GM06990 (cell line): ENCODE measurements at places on chromosomes 12 and 14.

DNA sequence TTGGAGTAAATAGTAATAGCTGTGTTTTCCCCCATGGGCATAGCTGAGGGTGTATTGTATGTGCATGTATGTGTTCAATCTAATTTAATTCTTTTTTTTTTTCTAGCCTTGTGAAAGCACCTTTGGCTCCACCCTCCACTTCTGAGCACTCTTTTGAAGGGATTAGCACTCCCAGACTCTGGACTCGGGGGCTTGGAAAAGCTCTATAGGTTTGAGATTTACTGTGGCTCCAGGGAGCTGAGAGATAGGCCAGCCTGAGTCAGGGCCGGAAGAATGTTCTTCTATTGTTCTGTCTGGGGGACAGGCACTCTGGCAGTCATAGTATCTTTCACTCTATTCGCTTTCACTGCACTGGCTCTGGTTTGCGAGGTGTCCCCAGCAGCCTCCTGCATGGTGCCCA, 540.0 kb upstream of the TBX3 start:
- DNase-seq, result no peak

DNA sequence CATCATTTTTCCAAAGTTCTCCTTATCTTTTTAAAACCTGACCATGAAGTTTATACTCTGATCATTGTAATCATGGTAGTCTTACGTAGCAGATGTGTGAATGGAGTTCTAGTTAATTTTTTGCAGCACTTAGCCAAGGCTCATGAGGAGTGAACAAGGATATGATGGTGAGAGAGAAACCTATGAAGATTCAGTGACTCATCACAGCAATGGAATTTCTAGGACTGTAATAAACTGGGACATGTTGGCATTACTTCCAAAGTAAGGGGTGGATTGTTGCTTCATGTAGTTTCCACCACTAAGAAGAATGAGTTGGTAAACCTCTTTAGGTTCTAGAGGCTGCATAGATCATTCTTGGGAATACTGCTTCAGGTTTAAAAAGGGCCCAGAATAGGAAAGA, 102.7 kb downstream of the LRRIQ1 start:
- no peak for DNase-seq

GRCh38 chr14:77085538-77085937, 12.5 kb upstream of the CIPC start:
- no peak for DNase-seq

DNA sequence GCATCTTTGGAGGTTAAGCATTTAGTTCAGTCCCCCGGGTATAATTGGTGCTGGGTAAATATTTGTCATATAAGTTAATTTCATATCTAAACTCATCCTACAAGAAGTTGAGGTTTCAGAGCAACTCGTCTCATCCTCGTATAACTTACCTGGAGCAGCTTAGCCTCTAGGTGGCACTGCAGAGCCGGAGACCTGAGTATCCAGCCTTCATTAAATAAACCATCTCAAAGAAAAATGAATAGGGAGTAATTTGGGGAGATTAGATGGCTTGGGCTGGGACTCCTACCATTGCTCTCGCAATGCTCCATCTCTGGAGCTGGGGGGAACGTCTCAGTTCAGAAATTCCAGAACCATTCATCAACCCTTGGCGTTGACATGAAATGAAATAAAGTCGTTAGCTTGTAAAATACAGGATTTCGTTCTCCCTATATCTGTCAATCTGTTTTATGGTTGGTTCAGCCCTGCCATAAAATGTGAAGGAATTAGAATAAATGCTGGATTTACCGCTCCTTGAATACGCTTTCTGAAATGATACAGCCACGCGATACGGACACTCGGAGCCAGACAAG, 122.9 kb upstream of the TMEM132D start:
- no peak for DNase-seq

- no peak for DNase-seq
Observed at GRCh38 chr14:64706119-64706592, 1.9 kb downstream of the PLEKHG3 start.

DNA sequence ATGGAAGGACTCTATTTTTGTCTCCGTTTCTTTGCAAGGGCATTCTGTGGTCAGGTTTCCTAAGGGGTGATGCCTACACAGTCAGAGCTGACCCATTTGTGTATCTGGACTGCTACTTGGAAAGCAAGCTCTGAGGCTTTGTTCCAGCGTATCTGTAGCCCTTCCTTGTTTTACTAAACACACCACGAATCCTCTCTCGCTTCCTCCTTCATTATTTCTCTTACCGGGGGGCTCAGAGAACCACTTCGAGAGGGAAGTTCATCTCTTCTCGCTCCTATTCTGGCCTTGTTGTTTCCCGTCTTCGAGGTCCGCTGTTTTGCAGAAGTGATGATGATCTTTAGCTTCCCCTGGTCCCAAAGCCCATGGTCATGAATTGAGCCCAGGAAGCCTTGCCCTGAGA, 164.7 kb downstream of the SSPN start:
- DNase-seq, result no peak

- DNase-seq, result no peak
Observed at GRCh38 chr12:115871714-115872113, 405.8 kb downstream of the MED13L start.

DNA sequence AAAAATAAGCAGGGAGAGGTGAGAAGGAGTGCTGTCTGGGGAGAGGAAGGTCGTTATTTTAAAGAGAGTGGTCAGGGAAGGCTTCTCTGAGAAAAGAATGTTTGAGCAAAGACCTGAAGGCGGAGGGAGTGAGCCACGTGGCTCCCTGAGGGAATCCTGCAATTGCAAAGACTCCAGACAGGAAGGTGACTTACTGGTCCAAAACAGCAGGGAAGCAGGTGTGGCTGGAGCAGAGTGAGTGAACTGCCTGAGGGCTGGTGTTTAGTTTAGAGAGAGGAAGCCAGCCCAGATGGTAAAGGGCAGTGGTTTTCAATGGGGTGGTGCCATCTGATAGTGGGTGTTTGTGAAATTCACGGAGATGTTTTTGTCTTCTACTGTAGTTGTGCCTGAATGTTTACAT, 58.8 kb upstream of the LTA4H start:
- no peak for DNase-seq

- DNase-seq, result no peak
Observed at GRCh38 chr12:113850309-113851056, 115.6 kb downstream of the RBM19 start.

- no peak for DNase-seq
Observed at GRCh38 chr12:57099047-57099714, 10.3 kb downstream of the NAB2 start.

GRCh38 chr12:104306943-104307654, 3.6 kb downstream of the EID3 start:
- no peak for DNase-seq

DNA sequence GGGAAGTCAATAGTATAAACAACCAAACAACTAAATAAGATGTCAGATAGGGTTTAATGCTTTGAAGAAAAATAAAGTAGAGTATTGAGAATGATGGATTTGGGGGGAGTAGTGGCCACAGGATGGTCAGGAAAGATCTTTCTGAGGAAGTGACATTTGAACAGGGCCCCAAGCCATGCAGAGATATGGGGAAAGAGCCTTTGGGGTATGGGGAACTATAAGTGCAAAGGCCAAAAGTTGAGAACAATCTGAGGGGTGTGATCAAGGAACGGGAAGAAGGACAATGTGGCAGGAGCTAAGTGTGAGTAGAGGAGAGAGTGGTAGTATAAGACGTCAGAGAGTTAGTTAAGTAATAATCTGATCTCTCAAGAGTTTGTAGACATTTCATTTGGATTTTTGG, 1.3 kb downstream of the MRPS35 start:
- DNase-seq, result no peak

- DNase-seq, result no peak
Observed at GRCh38 chr14:90758959-90759358, 57.3 kb downstream of the TTC7B start.

GRCh38 chr12:18643681-18644080, 94.1 kb downstream of the PLCZ1 start:
- DNase-seq, result no peak

DNA sequence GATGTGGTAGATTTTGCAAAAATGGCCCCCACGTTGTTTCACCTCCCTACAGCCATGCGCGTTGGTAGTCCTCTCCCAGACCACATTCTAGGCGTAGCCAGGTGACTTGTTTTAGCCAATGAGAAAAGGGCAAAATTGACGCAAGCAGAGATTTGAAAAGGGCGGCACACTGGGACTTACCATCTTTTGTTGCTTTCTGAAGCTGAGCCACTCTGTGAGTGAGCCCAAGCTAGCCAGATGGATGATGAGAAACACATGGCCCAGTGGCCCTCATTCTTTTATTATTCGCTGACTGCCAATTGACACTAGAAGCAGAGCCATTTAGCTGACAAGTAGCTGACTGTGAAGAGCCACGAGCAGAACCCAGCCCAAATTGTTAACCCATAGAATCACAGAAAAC, 142.0 kb upstream of the GZMB start:
- no peak for DNase-seq

DNA sequence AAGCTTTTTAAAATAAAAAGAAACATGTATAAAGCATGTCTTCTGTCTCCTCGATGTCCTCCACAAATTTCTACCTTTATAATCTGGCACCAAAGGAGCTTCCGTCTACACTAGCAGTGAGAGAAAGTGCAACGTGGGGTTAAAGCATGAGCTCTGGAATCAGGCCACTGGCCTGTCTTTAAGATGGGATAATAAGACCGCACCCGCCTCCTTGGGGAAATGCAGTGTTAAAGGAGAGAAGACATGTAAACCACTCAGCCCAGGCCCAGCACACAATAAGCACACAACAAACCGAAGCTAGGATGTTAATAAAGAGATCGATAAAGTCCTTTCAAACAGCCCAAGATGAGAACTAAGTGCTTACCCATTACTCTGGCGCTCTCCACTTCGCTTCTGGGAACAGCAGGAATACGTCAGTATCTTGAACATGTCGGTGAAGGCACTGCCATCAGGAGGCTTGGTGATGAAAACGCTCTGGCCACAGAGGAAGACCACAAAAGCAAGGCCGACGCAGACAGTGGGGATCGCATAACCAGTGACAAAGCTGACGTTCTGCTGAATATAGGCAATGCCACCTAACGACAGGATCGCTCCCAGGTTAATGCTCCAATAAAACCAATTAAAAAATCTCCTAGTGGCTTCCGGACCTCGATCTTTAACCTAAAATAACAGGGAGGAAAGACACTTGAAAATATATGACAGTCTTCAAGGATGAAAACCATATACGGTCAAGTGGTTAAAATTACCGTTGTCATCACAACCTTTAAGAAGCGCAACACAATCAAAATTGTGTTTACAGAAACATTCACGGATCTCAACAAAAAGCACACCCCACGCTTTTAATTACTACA, 9.1 kb downstream of the SLC15A4 start:
- DNase-seq, result no peak

- no peak for DNase-seq
Observed at GRCh38 chr14:85960756-85961155, 430.8 kb downstream of the FLRT2 start.

- no peak for DNase-seq
Observed at GRCh38 chr12:13095266-13095995, 8.0 kb downstream of the GSG1 start.

DNA sequence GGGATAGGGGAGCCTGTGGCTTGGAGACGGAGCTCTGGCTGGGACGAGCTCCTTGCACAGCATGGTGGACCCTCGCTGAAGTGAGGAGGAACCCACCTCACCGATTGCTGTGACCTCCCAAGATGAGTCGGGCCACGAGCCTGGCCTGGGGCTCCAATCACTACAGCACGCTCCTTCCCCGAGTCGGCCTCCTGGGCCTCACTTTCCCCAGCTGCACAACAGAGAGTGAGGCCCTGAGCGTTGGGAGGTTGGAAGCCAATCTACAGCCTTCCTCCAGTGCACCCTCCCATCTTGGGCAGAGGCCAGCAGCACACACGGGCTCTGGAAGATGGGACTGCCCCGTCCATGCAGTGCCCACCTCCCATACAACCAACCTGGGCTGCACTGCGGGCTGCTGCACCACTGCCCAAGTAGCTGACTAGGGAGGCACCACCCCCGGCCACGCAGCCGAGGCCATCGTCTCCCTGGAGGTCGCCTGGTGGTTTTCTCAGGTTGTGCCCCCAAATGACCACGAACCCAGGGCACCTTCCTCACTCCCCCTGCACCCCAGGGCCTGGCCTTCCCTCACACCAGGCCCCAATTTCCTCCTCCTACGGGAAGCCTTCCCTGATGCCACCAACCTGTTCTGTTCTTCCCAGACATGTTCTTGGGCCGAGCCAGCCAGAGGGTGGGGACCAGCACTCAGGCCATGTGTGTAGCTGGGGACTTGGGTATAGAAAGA, 152.3 kb upstream of the C14orf180 start:
- no peak for DNase-seq

GRCh38 chr12:45433441-45433868, 217.6 kb downstream of the ANO6 start:
- no peak for DNase-seq

DNA sequence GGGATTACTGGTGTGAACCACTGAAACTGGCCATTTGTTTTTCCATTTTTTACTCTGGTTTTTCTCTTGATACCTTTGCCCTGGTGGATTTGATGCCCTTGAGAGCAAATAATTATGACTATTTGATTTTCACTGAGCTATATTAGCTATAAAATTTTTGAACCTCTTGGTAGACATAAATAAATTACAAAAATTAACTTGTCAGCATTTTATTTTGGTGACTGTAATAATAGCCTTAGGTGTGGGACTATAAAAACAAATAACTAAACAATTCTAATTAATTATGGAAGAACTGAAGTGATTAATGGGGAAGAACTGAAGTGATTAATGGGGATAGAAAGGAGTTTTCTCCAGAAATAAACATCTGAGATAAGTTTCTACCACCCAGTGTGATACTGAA, 62.7 kb downstream of the CAND1 start:
- DNase-seq, result no peak

DNA sequence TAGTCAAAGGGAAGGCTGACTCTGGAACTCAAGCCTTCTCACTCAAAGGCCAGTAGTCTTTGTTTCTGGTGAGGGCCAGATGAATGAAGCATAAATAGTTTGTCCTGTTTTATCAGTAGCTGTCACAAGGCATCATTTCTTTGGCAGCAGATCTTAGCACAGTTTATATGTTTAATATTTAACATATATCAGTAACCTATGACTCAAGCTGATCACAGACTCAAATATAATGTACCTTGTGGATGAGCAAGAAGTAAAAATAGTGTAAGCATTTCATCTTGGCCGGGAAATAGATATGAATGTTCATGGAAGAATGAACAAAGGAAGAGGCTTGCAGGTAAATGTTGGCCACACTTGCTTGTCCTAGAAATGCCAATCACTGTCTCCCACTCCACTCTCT, 158.3 kb upstream of the BMP4 start:
- no peak for DNase-seq

DNA sequence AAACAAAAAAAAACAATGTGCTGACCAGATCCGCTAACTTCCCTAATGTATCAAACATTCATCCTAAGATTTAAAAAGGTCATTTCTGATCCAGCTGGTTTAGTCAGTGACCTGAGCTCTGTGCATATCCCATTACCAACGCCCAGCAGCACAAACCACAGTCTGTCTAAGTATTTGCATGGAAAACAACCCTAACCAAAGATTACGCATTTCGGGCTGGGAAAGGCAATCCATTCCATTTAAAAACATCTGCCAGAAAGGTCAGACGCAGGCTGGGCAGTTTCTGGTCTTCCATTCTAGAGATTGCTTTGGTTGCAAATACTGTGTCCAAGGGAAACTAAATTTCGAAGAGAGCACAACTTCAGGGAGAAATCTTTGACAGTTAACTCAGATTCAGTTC, 234.9 kb downstream of the FLRT2 start:
- DNase-seq, result no peak
